ENCODE measurements at places on chromosomes 11 and 22. TPM values are rescaled to one million over a fixed set of nuclear protein-coding genes. Genes with fewer than 3 reads are reported as not detected.
A peak's percentile ranks its signal among the peaks of the same experiment; 100 is the strongest.

DNA sequence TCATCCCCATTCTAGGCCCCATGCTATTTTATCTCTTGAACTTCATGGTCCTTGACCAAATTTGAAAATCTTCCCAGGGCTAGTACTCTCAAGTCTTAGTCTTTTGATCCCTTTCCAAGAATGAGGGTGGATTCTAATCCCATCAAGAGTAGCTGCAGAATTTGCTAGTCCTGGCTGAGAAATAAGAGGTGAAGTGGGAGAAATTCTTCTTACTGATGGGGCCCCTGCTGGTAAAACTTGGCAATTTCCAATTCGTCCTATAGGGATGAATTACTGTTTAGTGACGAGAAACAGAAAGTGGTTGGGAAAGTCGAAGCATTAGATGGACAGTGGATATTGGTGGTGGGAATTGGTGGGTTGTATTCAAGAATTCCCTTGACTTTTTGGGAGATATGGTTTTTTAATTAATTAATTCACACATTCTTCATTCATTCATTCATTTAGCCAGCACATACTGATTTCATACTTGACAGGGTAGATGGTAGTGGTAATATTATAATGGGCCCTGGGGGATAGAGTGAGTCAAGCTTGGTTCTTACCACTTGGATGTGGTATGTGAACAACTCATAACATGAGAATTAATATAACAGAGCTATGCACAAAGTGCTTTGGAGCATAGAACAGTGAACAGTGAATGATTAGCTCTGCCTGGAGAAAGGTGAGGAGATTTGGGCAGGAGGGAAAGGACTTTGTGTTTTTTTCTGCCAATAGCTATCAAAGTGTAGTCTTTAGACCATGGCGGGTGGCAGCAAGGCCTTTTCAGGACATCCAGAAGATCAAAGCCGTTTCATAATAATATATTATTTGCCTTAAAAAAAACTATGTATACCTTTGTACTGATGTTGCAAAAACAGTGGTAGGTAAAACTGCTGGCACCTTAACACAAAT is 103.8 kb downstream of the STIM1 start:
- DNase-seq: peak; percentile 71

DNA sequence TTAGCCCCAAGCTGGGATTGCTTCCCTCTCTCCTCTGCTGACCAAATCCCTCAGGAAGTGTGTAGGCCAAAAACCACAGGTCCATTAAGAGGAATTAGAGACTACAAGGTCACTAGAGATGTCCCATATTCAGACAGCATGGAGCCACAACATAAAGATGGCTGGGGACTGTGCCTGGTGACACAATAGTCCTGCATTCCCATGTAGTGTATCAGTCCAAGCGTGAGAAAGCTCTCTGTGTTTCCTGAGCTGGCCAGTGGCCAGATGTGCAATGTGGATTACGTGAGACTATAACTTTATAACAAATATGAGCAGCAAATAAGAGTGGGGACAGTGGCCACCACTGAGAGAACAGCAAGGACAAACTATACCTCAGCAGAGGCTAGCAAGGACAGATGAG is 7.6 kb upstream of the MS4A10 start:
- peak; percentile 63 for DNase-seq

DNA sequence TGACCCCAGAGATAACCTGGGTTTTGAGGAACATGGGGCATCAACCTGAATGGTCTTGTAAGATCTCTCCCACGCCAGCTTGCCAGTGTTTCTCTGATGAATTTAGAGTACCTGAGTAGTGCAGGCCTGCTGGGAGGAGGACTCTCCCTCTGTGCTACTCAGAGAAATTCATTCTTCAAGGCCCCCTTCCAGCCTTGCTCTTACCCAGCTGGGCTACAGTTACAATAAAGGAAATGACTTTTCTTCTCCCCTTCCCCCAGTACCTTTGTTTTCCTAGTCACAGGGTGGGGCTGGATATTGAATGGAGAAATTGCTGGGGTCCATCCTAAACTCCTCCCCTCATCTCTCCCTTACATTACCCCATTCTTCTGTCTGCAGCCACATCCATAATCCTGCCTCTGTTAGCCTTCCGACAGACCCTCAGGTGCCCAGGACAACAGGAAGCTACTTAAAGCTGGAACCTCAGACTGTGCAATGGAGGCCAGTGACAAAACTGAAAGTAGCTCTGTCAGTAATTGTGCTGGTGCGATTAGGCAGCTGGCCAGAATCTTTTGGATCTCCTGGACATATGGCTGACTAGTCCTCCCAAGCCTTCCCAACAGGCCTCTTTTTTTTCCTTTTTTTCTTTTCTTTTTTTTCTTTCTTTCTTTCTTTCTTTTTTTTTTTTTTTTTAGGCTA is 17.4 kb downstream of the LIMK2 start:
- no peak for DNase-seq

GRCh38 chr11:56624661-56625110 is 10.0 kb upstream of the OR5M1 start:
- DNase-seq: peak; percentile 22

DNA sequence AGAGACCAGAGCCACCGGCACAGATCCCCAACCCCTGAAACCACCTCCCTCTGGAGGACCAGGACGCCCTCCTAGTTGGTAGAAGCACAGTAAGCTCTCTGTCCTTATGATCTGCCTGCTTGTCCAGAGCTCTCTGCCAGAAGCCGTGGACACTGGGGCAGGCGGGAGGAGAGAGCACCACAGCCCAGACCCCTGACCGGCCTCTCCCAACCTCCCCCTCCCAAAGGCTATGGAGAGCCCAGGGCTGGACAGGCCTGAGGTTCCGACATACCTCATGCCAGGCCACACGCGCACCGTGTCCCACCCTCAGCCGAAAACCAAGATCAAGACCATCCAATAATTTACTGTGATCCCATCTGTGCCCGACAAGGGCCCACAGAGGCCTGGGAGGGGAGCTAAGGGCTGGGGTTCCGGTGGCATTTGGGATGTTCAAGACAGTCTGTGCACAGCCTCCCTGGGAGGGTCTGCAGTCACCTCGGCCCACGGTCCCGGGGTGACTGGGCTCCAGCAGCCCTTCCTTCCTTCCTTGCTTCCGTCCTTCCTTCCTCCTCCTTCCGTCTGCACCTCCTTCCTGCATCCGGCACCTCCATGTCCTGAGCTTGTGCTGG is 3.4 kb downstream of the HRAS start:
- DNase-seq: no peak

DNA sequence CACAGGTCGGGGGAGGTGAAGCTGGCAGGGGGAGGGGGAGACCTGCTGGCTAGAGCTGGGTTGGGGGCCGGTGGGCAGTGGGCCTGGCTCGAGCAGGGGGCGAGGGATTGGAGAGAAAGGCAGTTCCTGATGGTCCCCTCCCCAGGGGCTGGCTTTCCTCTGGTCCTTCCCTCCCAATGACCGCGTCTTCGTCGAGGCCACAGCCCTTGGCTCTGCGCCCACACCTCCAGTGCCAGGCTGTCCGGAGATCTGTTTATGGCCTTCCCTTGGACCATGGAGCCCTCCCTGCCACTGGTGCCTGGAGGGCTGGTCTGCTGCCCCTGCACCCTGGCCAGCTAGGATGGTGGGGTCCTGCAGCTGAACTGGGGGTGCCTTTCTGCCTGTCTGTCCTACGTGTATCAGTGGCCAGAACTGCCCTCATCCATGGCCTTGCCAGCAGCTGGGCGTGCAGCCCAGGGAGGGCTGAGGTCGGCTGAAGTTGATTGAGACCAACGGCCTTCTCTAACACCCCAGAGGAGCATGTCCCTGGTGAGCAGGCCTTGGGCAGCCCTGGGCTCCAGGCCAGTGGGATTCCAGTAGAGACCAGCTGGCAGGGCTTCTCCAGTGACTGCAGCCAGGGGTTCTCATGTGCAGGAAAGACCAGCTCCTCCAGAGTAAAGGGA is 12.3 kb downstream of the TANGO2 start:
- peak; percentile 91 for DNase-seq

Gene DDIAS
- 0.94 TPM for total RNA-seq

DNA sequence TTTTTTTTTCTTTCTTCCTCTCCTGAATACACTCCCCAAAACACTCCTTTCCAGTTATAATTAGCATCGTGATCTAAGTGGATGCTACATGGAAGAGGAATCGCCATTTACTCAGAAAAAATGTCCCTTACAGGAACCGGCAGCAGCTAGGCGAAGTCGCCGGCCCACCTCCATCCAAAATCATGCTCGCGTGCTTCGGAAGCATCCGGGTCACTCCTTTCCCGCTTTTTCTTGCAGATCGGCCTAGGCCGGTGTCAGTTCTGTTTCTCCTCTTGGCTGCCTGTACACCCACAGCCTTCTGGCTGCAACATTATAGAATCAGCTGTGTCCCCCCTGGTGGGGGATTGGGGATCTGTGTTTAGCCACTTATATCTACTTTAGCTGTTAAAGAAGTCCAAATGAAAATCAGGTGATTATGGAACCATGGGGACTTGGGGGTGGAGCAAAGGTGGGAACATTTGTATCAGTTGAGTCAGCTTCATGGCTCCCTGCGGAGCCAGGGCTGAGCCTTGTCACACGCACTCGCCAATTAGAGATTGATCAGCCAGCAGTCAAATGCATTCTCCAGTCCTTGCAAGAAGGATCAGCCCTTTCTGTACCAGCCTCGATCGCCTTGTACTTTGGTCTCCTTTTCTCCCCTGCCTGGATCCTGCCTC is 36.3 kb downstream of the ASRGL1 start:
- DNase-seq: no peak

GRCh38 chr22:41367039-41367679 is 14.6 kb upstream of the TEF start:
- peak; percentile 97 for DNase-seq

DNA sequence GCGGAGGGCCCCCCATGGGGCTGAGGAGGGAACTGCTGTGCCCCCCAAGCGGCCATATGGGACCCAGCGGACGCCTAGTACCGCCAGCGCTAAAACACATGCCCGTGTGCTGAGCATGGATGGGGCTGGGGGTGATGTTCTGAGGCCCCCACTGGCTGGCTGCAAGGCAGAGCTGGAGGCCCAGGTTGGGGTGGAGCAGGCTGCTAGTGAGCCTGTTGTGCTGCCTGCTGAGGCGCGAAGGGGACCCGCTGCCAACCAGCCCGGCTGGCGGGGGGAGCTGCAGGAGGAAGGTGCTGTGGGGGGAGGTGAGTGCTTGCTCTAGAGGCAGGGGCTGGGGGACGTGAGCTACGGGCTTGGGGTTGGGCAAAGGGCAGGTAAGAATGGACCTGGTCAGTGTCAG is 3.2 kb downstream of the PCNX3 start:
- no peak for DNase-seq

DNA sequence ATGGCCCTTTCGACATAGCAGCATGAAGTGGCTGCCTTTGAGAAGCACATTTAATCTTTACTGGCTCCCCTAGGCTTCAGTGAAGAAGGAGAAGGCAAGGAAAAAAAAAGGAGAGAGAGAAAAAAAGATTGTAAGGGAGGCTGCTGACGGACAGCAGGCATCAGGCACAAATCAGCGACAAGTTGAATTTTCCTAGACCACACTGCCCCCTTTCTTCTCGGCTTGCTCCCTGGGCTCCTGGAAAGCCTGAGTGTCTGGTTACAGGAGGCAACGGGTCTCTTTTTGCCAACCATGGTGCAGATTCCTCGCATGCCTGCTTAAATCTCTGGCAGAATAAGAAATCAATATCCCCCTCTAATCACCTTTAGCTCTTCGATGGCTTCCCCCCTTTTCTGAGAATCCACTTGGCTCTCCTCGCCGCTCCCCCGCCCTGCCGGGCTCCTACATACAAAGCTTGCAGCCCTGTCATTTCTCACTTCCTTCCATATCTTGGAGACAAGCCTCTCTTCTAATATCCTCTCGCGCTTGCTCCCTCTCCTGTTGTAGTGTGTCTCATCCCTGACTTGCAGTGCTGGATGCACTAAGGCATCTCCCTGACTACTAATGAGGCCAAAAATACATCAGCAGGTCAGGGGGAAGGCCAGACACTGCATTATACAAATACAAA is 14.3 kb downstream of the BLID start:
- peak; percentile 96 for DNase-seq
